B cell (primary cell): ENCODE measurements at places on chromosomes 16 and 17. TPM values are rescaled to one million over a fixed set of nuclear protein-coding genes. Genes with fewer than 3 reads are reported as not detected.
A peak's percentile ranks its signal among the peaks of the same experiment; 100 is the strongest.

CA4 gene
- not detected in 2 replicates for total RNA-seq

- no peak for DNase-seq
- H3K4me3 ChIP-seq: no peak overlapping the region
- no peak overlapping the region for H3K27ac ChIP-seq
- H3K27me3 ChIP-seq: no peaks in the 10 kb centered on the region
- H3K36me3 ChIP-seq: no peaks in the 10 kb centered on the region
These were observed 9.2 kb upstream of the MSLN start for GRCh38 chr16:751152-752006.

- H3K4me1 ChIP-seq: peaks cover 18% of the 10 kb centered on the region
- no peak for DNase-seq
- no peak within 1 kb of the TSS for H3K4me3 ChIP-seq
- peaks cover 7% of the 10 kb centered on the region for H3K36me3 ChIP-seq
- no peaks in the 10 kb centered on the region for H3K27me3 ChIP-seq
These were observed at the start of gene CTRL for GRCh38 chr16:67931712-67932461. Gene CTRL (minus strand): TSS chr16:67931862. CDS start chr16:67931852, 10 bp downstream.

DNA sequence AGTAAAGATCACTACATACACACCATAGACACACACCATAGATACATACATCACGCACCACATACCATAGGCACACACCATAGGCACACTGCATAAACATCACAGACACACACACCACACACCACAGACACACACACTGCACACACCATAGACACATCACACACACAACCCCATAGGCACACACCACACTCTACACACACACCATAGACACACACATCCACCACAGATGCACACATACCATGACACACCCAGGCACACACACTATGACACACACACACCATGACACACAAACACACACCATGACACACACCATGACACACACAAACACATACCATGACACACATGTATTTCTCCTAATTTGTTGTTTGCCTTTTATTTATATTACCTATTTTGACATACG lies 14.1 kb downstream of the TBC1D16 start:
- H3K4me1 ChIP-seq: peaks cover 3% of the 10 kb centered on the region
- H3K4me3 ChIP-seq: no peak overlapping the region
- no peaks in the 10 kb centered on the region for H3K36me3 ChIP-seq
- H3K27ac ChIP-seq: no peak overlapping the region
- DNase-seq: no peak
- H3K27me3 ChIP-seq: no peaks in the 10 kb centered on the region

CTRB2 gene
- total RNA-seq: not detected in 2 replicates

GRCh38 chr17:59550703-59551102 lies 14.7 kb upstream of the DHX40 start:
- DNase-seq: no peak
- H3K36me3 ChIP-seq: no peaks in the 10 kb centered on the region
- no peaks in the 10 kb centered on the region for H3K27me3 ChIP-seq
- no peak overlapping the region for H3K27ac ChIP-seq
- H3K4me3 ChIP-seq: no peak overlapping the region

GRCh38 chr17:77999413-78000173 lies 41.1 kb downstream of the TNRC6C start:
- no peaks in the 10 kb centered on the region for H3K27me3 ChIP-seq
- H3K27ac ChIP-seq: no peak overlapping the region
- no peak for DNase-seq
- no peaks in the 10 kb centered on the region for H3K4me1 ChIP-seq

TEKT1 gene
- total RNA-seq: not detected in 2 replicates

WDR90 gene
- 34.7 and 45.0 TPM in 2 replicates for total RNA-seq

PMM2 gene
- 45.3 and 47.5 TPM in 2 replicates for total RNA-seq

- H3K36me3 ChIP-seq: no peaks in the 10 kb centered on the region
- H3K27ac ChIP-seq: no peak overlapping the region
- H3K4me1 ChIP-seq: no peaks in the 10 kb centered on the region
- H3K27me3 ChIP-seq: no peaks in the 10 kb centered on the region
These were observed 28.2 kb downstream of the ADAMTS18 start for GRCh38 chr16:77406680-77407079.

DNA sequence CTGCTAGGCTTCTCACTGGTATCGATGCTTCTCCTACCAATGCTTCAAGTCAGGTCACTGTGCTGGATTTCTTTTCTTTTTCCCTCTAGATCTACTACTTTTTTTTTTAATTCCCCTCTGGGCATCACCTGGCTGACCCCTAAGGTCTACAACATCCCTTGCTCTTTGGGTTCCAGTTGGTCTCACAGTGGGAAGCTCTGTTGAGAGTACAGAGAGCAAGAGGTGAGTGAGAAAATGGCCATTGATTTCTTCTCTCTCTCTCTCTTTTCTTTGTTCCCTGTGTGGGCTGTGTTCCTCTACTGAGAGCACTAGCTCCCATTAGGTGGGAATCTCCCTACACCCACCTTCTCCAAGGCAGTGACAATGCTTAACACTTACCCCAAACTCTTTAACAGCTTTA lies 413.4 kb downstream of the KCNJ2 start:
- H3K36me3 ChIP-seq: no peaks in the 10 kb centered on the region
- no peak overlapping the region for H3K4me3 ChIP-seq
- no peak for DNase-seq
- H3K4me1 ChIP-seq: no peaks in the 10 kb centered on the region
- no peak overlapping the region for H3K27ac ChIP-seq
- no peaks in the 10 kb centered on the region for H3K27me3 ChIP-seq

GRCh38 chr16:76970087-76970744 lies 220.8 kb upstream of the MON1B start:
- no peak overlapping the region for H3K4me3 ChIP-seq
- H3K27ac ChIP-seq: no peak overlapping the region
- H3K36me3 ChIP-seq: no peaks in the 10 kb centered on the region
- no peaks in the 10 kb centered on the region for H3K27me3 ChIP-seq

- H3K4me1 ChIP-seq: no peaks in the 10 kb centered on the region
- no peak overlapping the region for H3K4me3 ChIP-seq
- H3K27ac ChIP-seq: no peak overlapping the region
- no peaks in the 10 kb centered on the region for H3K36me3 ChIP-seq
- DNase-seq: no peak
These were observed 234.1 kb upstream of the MON1B start for GRCh38 chr16:76956841-76957240.

GRCh38 chr16:62610291-62610690 lies 574.1 kb upstream of the CDH8 start:
- H3K36me3 ChIP-seq: no peaks in the 10 kb centered on the region
- no peak overlapping the region for H3K4me3 ChIP-seq
- no peak for DNase-seq
- no peaks in the 10 kb centered on the region for H3K4me1 ChIP-seq
- no peaks in the 10 kb centered on the region for H3K27me3 ChIP-seq

DNA sequence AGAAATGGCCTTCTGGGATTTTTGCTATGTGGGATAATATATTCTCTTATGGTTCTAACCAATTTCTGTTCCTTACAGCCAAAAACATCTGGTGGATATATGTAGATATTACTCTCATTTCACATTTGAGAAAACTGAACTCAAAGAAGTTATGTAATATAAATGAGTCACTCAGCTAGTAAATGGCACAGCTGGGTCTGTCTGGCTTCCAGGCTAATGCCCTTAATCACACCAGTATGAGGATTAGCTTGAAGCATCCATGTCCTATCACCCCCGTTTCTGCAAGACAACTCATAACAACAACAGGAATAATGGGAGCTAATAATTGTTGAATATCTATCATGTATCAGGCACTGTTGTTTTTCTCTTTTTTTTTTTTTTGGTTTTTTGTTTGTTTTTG lies 34.4 kb upstream of the USP7 start:
- H3K4me3 ChIP-seq: no peak overlapping the region
- H3K27me3 ChIP-seq: no peaks in the 10 kb centered on the region
- no peaks in the 10 kb centered on the region for H3K4me1 ChIP-seq
- H3K27ac ChIP-seq: no peak overlapping the region

CHRNE gene
- total RNA-seq: 0.99 and 1.0 TPM in 2 replicates

GRCh38 chr17:82812058-82812457 lies 27.8 kb downstream of the ZNF750 start:
- DNase-seq: no peak
- H3K27me3 ChIP-seq: no peaks in the 10 kb centered on the region
- no peaks in the 10 kb centered on the region for H3K36me3 ChIP-seq
- no peaks in the 10 kb centered on the region for H3K4me1 ChIP-seq

- DNase-seq: no peak
- H3K4me1 ChIP-seq: peaks cover 17% of the 10 kb centered on the region
- no peak overlapping the region for H3K27ac ChIP-seq
- no peaks in the 10 kb centered on the region for H3K27me3 ChIP-seq
These were observed 1.2 kb downstream of the RHOT1 start for GRCh38 chr17:32143527-32143870.

PIRT gene
- total RNA-seq: not detected in 2 replicates

- H3K4me1 ChIP-seq: no peaks in the 10 kb centered on the region
- H3K27me3 ChIP-seq: no peaks in the 10 kb centered on the region
- DNase-seq: peak; percentile 80
- no peak overlapping the region for H3K27ac ChIP-seq
- H3K4me3 ChIP-seq: no peak overlapping the region
These were observed 119.6 kb downstream of the SPAG9 start for GRCh38 chr17:51000835-51001638.

DNA sequence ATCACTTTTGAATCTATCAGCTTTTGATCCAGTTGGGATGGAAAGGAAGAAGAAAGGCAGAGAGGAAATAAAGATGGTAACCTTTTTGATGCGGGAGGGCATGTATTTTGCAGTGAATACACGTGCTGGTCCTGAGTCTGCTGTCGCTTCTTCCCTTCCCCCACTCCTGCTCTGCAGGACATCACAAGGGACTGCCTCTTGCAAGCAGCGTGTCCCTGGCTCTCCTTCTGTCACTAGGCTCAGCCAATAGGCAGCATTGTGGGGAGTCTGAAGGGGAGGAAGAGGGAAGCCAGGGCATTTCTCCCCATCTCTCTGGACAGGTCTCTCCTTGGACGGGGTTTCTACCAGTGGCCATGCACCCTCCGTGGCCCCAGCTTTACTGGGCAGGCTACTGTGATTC lies 15.7 kb upstream of the WFDC1 start:
- no peak overlapping the region for H3K4me3 ChIP-seq
- DNase-seq: no peak
- no peaks in the 10 kb centered on the region for H3K4me1 ChIP-seq
- H3K27me3 ChIP-seq: no peaks in the 10 kb centered on the region
- H3K27ac ChIP-seq: no peak overlapping the region
- H3K36me3 ChIP-seq: no peaks in the 10 kb centered on the region

DNA sequence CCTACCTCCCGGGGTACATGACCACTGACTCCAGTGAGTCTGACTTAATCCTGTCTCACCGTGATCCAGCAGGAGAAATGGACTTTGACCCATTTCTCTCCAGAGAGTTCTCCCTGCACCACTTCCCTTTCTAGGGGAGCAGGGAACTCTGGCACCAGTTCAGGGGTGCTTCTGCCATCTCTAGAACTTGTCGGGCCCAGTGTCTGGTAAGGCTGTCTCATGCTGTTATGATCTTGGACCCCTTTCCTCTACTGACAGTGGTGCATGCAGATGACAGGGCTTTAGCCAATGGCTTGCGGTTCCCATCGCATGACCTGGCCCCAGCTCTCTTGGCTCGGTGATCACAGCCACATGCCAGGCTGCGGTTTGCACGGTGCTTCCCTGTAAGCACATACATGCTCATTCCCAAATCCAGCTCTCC lies 62.0 kb downstream of the SLC39A11 start:
- no peak for DNase-seq
- H3K36me3 ChIP-seq: no peaks in the 10 kb centered on the region
- H3K4me3 ChIP-seq: no peak overlapping the region
- no peaks in the 10 kb centered on the region for H3K27me3 ChIP-seq

CA5A gene
- total RNA-seq: 0.27 TPM in 1 of 2 replicates, not detected in the other

GRCh38 chr16:10852286-10852685 lies 24.7 kb upstream of the CIITA start:
- H3K36me3 ChIP-seq: no peaks in the 10 kb centered on the region
- no peak overlapping the region for H3K4me3 ChIP-seq
- no peak for DNase-seq
- no peaks in the 10 kb centered on the region for H3K27me3 ChIP-seq
- H3K27ac ChIP-seq: peak overlapping the region; percentile 60
- H3K4me1 ChIP-seq: peaks cover 25% of the 10 kb centered on the region

NOMO2 gene
- total RNA-seq: 41.2 and 44.2 TPM in 2 replicates

CRHR1 gene
- not detected in 2 replicates for total RNA-seq

DNA sequence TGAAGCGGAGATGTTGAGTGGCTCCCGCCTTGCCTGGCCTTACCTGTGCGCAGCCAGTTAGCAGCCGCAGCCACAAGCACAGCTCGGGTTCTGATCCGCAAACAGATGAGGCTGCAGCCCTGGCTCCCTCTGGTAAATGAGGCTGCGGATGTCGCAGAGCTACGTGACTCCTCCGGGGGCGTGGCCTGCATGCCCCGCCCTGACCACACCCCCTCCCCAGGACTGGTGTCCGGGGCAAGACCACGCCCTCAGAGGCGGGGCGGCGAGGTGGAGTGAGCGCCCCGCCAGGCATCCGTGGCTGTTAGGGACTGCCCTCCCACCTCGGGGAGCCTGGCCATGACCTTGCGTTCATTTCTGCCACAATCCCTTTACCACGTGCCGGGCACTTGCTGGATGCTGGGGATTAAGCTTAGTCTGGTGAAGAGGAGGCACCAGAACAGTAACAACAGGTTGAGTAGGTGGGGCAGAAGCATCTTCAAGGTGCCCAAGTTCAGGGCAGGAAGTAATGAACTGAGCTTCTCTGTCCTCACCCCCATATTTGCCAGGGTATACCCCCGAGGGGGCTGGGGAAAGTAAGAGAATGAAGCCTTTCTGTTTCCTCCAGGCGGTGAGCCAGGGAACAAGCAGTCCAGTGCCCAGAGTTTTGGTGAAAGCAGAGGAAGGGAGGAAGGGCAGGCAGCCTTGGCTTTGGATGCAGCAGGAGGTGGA lies at the start of gene ALDOC:
Gene ALDOC, minus strand, starts transcription at position 138 of the 708 bp plus-strand sequence. CDS start 1,363 bp downstream, outside the sequence.
- DNase-seq: peak; percentile 97
- no peaks in the 10 kb centered on the region for H3K27me3 ChIP-seq
- peak within 1 kb of the TSS; percentile 72 for H3K27ac ChIP-seq
- peak within 1 kb of the TSS; percentile 50 for H3K4me3 ChIP-seq
- peaks cover 27% of the 10 kb centered on the region for H3K4me1 ChIP-seq

DNA sequence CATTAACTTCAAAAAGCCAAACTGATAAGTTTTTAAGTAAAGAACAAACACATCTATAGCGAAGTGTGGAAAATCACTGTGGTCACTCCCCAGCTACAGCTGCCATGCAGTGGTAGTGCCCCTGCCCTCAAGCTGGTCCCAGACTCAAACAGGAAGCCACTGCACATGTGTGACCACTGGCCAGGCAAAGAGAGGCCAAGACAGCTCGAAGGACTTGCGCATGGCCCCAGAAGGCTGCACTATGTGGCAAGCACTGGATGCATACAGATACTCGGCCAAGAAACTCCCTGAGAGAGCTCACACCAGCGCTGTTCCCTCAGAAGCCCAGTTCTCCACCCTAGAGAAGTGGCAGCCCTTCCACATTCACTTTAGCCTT lies 82.4 kb downstream of the ANKRD11 start:
- DNase-seq: no peak
- H3K27ac ChIP-seq: no peak overlapping the region
- no peaks in the 10 kb centered on the region for H3K27me3 ChIP-seq
- H3K4me1 ChIP-seq: peaks cover 86% of the 10 kb centered on the region
- H3K4me3 ChIP-seq: no peak overlapping the region

SYNGR3 gene
- total RNA-seq: 19.8 and 20.8 TPM in 2 replicates
